ENCODE measurements at places on chromosomes 12 and 14.

DNA sequence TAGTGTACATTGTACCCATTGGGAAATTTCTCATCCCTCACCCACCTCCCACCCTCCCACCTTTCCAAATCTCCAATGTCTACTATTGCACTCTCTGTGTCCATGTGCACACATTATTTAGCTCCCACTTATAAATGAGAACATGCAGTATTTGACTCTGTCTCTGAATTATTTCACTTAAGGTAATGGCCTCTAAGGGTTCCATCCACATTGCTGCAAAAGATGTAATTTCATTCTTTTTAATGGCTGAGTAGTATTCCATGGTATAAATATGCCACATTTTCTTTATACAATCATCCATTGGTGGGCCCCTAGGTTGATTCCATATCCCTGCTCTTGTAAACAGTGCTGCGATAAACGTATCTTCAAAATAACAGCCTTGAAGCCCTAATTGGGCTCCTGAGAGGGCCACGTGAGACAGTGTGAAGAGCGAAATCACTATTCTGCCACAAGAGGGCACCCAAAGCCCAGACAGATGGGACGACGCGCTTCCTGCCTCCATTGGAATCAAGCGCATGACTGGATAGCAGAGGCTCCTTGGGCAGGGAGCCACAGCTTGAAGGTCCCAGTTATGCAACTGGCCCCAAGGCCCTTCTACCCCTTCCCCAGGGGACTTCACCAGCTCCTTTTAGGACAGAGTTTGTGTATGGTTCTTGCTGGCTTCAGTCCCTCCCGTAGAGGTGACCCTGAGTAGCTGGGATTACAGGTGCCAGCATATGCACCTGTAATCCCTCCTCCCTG lies 21.3 kb upstream of the CD27 start:
- DNase-seq, result peak; percentile 86

DNA sequence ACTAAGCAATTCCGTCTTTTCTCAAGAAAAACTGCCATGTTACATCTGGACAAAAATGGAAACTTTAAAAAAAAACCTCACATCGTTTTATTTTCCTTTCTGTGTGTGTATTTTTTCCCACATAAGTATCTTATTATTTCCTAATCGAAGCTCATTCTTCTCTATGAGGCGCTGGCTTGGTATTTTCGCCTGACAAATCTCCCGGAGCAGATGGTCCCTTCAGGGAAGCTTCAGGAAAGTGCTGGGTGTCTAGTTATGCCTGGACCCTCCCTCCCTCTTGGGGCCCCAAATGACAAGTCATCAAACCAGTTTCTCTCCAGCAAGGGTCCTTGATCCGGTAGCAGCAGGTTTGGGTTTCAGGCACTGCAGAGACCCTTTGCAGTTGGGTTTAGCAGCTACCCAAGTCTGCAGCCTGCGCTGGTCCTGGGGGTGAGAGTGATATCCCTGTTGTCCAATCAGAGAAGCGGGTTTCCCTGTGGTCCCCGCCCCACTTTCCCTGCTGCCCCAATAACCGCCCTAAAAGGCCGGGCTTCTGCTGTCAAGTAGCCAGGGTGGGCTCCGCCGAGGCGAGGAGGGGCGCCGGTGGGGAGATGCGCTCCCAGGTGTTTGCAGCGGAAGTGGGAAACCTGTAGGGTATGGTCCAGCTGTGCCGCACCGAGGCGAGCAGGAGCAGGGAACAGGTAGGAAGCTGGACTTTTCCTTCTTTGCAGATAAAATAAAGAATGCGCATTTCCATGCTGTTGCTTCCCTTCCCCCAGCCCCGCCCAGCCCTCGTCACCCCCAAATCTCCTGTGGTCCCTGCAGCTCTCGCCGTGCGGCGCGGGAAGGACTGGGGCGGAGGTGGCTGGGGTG lies at the start of gene CNTN1:
CNTN1 (plus strand) TSS at position 527 of the 852 bp plus-strand sequence.
- DNase-seq, result peak; percentile 77

GRCh38 chr12:52125476-52125900 lies 46.0 kb downstream of the SMIM41 start:
- DNase-seq, result no peak

DNA sequence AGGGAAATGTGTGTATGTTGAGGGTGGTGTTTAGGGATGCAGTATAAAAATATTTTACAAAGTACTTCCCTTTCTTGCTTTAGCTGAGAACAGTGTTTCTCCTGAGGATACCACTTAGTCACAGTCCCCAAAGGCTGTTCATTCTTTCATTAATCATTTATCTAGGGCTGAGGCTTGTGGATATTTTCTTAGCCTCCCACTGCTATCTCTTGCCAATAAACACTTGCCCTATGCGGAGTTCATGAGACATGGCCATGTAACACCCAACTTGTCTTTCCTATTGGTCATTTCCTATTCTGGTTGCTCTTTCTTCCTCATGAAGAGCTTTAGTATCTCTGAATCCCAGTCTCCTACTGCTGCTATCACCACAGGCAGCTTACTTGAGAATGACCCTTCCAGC lies 75.1 kb downstream of the ETNK1 start:
- no peak for DNase-seq

DNA sequence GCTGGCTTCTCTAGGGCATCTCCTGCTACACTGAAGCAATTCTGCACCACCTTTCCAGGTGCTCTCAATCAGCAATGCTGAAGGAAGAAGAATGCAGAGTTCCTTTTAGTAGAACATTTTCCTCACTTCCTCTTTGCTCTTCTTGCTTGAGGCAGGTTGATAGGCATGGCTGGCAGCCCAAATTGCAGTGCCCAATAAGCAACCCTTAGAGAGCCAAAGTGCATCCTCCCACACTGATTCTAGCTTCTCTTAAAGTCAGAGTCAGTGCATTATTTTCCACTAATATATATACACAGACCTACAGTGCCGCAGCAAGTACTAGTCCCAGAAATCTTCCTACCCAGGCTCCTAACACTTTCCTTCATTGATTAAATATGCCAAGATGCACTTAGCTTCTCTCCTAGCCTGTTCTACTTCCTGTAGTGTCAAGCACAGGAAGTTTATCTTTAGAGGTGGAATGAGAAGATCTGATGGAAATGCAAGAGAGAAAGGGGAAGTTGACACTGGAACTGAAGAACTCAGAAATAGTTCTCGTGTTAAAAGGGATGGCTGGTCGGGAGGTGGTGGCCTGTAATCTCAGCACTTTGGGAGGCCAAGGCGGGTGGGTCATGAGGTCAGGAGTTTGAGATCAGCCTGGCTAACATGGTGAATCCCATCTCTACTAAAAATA lies 132.7 kb downstream of the SSPN start:
- no peak for DNase-seq

Measured in frontal cortex (tissue), 4 donors.